ENCODE measurements at places on chromosomes 16 and 17. TPM values are rescaled to one million over a fixed set of nuclear protein-coding genes. Genes with fewer than 3 reads are reported as not detected.

Gene ZNF469
- polyA plus RNA-seq: not detected

Gene TBC1D28
- 2.2 TPM for polyA plus RNA-seq

Gene CACNA1G
- 10.9 TPM for polyA plus RNA-seq

Gene TMC6
- polyA plus RNA-seq: 0.16 TPM

Gene AGRP
- not detected for polyA plus RNA-seq

Gene GRB7
- not detected for polyA plus RNA-seq

Gene HCRT
- not detected for polyA plus RNA-seq

Gene MT3
- 1.9 TPM for polyA plus RNA-seq

Gene TBC1D3C
- 8.1 TPM for polyA plus RNA-seq

Gene ERN1
- 2.3 TPM for polyA plus RNA-seq

Gene CMTM1
- 1.3 TPM for polyA plus RNA-seq

Gene TP53TG3D
- not detected for polyA plus RNA-seq

Gene WFIKKN1
- 1.1 TPM for polyA plus RNA-seq

Gene SEPTIN12
- 4.7 TPM for polyA plus RNA-seq

All from neural cell (in vitro differentiated cells).